ENCODE measurements at places on chromosomes 4 and X. TPM values are rescaled to one million over a fixed set of nuclear protein-coding genes. Genes with fewer than 3 reads are reported as not detected.
A peak's percentile ranks its signal among the peaks of the same experiment; 100 is the strongest.

The VSIG4 gene
- not detected for total RNA-seq

GRCh38 chr4:75040703-75041102 is 107.8 kb downstream of the PARM1 start:
- no peak for DNase-seq

GRCh38 chr4:30256116-30256832 is 463.9 kb upstream of the PCDH7 start:
- DNase-seq = no peak

DNA sequence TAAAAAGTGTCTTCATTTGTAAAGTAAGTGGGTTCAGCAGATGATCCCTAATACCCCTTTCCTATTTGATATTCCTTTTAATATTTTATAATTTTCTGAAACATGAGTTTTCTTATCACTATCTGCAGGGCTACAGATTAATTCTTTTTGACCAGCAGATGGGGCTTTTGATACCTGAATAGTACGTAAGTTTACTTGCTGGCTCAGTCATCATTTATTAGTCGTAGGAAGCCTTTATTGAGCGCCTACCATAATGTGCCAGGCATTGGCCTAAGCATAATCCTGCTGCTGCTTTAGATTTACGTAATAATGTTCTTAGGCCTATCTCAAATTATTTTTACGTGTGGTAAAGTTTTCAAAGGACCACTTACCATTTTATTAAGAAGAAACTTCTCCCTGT is 33.1 kb downstream of the OSTC start:
- DNase-seq = no peak

GRCh38 chrX:79161655-79162054 is 17.2 kb downstream of the GPR174 start:
- DNase-seq = peak; percentile 51

DNA sequence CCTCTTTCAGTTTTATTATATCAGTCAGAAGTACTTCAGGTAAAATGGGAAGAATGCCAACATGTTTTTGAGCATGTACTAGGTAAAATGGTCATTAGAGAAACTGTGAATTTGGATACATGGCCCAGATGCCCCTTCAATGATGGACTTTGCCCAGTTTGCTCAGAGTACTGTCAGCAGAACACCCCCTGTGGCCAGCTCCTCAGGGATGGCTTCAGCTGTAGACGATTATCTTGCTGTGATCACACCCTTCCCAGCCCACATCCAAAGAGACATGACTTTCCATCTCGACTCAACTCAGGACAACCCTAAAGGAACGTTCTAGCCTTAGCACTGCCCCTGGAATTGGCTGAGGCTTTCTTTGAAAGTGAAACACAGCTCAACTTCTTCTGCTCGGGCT is 439.1 kb downstream of the PACRGL start:
- DNase-seq = no peak
